ENCODE measurements at places on chromosomes 7 and 10.

GRCh38 chr7:17632384-17632783 lies 307.9 kb downstream of the SNX13 start:
- DNase-seq, result no peak

- no peak for DNase-seq
These were observed 53.8 kb upstream of the ABLIM1 start for GRCh38 chr10:114711869-114712250.

DNA sequence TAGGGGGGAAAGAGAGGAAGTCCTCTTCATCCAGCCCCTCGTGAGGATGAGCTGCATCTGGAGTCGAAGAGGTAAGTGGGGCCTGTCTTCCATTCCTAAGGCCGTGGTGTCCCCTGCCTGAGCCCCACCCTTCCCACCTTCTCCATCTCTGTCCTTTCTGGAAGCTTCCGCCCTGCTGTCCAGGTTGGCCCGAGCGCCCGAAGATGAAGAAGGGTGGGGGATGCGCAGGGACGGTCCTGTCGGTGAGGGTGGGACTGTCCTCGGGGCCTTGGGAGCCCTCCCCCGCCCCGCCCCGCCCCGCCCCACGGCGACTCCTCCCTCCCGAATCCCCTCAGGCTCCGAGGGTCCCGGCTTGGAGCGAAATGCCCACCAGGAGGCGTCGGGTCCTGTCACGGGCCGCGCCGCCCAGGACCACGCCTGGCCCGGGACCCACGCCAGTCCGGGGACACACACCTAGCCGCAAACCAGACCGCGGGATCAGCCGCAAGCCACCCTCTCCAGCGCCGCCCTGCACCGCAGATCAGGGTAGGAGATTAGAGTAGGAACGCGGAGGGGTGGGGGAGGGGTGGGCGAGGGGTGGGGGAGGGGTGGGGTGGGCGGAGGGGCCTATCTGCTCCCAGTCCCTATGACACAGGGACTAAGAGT lies 15.3 kb downstream of the GPRIN2 start:
- DNase-seq, result peak; percentile 2

GRCh38 chr10:102678842-102679289 lies 34.6 kb downstream of the TRIM8 start:
- DNase-seq, result peak; percentile 30

DNA sequence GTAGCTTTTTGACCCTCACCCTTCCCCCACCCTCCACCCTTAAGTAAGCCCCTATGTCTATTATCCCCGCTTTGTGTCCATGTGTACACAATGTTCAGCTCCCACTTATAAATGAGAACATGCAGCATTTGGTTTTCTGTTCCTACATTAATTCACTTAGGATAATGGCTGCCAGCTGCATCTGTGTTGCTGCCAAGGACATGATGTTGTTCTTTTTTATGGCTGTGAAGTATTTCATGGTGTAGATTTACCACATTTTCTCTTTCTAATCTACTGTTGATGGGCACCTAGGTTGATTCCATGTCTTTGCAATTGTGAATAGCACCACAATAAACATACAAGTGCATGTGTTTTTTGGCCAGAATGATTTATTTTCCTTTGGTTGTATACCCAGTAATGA lies 232.2 kb downstream of the CACNA2D1 start:
- no peak for DNase-seq

GRCh38 chr10:7288060-7288690 lies 122.7 kb downstream of the SFMBT2 start:
- no peak for DNase-seq

- DNase-seq, result no peak
These were observed 5.6 kb upstream of the BPGM start for GRCh38 chr7:134640842-134641715.

DNA sequence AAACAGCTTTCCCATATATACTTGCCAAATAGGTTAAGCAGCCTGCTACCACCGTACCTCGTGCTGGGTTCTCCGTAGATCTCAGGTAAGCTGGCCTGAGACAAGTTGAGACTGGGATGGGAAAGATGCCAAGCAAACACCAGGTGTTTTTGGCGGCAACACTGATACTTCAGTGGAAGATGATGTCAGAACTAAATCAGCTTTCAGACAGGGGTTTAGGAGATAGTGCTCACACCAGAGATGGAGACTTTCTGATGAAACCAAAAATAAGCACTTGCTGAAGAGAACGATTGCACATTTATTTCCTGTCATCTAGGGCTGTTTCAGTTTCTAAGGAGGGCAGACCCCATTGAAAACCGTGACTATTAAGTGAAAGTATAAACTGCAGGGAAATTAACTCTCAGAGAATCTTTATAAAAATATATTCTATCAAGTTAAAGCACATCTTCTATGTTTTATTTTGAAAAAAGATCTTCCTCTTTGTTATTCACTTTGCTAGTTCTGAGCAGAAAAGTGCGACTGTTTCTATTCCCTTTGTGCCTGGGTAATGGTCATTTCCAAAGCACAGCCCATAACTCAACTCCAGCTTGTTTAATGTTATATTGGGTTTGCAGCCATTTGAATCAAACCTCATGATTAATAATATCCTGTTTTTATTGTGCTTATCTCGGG lies 149.9 kb downstream of the CPED1 start:
- DNase-seq, result no peak

GRCh38 chr10:112491144-112491543 lies 44.1 kb downstream of the VTI1A start:
- no peak for DNase-seq

DNA sequence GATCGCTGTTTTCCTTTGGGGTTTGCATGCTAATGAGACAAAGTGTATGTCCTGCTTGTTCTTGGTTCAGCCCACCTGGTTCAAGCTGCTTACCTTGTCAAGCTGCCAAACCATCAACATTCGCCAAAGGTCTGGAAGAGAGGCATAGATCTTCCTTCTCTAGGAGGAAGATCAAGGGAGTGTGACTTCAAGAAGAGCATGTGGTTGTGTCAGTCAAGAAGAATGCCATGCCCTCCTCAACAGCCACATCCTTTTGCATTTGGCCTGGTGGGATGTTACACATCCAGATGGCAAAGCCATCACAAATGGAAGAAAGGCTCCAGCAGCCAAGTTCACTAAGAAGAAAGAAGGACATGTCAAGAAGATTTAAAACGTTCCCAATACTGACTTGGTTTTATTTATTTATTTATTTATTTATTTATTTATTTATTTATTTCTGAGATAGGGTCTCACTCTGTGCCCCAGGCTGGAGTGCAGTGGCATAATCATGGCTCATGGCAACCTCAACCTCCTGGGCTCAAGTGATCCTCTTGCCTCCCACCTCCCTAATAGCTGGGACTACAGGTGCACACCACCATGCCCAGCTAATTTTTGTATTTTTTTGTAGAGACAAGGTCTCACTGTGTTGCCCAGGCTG lies 5.1 kb upstream of the PIP4K2A start:
- no peak for DNase-seq

DNA sequence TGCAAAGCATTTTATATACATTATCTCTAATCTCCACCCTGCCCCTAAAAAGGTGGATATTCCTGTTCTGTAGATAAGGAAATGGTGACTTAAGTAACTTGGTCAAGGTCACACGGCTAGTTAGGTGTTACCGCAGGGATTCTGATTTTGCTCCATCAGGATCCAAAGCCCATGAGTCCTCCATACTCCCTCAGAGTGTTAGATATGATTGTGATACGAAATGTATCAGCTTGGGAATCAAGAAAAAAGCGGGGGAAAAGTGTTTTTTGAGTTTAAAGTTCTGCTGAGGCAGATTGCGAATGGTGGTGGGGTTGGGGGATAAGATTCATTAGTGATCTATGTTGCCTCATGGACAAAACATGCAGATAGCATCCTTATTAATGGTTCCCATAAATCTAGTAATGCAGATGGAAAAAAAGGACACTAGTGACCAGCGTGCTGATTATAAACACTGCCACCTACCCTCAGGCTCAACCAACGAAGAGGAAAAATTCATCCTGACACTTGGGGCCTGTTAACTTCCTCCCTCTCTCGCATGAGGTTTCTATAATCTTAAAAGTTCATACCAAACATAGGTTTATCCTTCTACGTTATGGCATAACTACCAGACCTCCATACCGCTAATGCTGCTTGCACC lies 2.3 kb downstream of the ICA1 start:
- DNase-seq, result no peak

GRCh38 chr10:113959383-113959760 lies 84.3 kb upstream of the ADRB1 start:
- DNase-seq, result no peak

DNA sequence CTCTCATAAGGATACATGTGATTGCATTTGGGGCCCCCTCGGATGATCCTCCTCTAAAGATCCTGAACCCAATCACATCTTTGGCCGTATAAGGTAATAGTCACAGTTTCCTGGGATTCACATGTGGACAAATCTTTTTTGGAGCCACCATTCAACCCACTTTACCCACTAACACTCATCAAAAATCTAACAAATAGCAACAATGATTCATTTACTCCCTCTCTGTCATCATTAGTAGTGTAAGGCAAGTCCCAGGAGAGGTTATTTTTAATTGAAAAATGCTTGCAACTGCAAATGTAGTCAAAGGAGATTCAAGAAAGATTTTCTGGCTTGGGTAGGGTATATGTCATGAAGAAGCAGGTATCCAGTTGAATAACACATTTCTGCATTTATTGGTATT lies 9.9 kb upstream of the SMKR1 start:
- no peak for DNase-seq

Measured in CD4-positive, alpha-beta T cell treated with Interferon gamma for 1 hour (primary cell).